Suppressor macrophage treated with lipopolysaccharide for 4 hours (primary cell): ENCODE measurements at places on chromosomes 2 and 18.

DNA sequence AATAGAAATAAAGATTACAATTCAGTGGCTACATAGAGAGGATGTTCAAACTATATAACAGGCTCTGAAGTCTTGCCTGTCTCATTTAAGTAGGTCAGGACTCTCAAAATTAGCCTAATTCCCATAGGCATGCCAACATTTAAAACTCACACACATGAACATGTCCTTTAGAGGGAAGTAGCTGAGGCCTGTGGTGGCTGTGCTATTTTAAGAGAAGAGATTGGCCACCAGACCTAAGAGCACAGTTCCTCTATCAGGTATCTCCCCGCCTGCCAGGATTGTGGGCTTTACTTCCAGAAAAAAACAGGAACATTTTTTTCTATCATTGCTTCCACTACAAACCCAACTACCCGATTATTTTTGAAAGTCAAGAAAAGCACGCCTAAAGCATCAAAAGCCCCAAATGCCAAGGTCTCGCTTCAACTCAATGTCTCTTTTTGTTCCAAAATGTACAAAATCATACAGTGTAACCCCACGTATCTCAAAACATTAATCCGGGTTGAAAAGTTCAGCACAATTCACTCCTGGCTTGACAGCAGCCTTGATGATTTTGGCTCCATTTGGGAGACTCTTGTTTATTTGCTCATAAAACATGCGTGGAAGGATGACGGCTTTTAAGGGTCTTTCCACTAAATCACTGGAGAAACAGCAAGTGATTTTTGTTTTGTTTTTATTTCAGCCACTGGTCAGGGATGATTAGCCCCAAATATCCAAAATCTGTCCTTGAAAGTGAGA is 15.3 kb downstream of the FHL2 start:
- no peak for DNase-seq

DNA sequence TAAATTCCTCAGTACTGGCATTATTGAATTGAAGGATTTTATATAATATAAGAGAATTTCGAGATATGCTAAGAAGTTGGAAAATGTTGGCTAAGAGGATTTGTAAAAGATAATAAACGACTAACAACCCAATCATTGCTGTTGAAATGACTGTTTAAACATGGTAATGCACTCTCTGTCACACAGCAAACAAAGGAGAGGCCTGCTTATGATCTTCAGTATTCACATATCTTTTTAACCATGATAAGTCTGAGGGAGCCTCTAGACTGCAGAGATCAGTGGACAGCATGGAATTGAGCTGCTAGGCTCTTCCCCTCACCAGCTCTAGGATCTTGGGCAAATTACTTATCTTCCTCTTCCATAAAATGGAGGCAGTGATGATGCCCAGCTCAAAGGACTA is 2.7 kb downstream of the KCTD18 start:
- no peak for DNase-seq

DNA sequence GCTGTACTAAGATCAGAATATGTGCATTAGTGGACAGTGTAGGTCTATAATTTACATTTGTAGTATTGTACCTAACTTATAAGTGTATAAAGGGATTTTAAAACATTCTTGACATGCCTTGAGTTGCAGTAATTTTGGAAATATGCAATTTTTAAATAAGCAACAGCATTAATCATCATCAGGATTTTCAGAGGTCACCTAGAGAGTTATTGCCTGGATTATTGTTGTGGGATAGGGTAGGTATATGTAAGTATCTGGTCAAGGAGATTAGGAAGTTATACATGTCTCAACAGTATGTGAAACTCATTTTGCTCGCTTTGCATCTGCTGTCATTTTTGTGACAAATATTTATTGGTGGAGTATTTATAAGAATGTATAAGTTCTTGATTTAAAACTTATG is 184.2 kb downstream of the WDR7 start:
- DNase-seq: no peak

- no peak for DNase-seq
Measured at GRCh38 chr18:9135912-9136314, 668 bp upstream of the ANKRD12 start.

GRCh38 chr2:220002699-220003098 is 375.3 kb downstream of the SLC4A3 start:
- DNase-seq: no peak

DNA sequence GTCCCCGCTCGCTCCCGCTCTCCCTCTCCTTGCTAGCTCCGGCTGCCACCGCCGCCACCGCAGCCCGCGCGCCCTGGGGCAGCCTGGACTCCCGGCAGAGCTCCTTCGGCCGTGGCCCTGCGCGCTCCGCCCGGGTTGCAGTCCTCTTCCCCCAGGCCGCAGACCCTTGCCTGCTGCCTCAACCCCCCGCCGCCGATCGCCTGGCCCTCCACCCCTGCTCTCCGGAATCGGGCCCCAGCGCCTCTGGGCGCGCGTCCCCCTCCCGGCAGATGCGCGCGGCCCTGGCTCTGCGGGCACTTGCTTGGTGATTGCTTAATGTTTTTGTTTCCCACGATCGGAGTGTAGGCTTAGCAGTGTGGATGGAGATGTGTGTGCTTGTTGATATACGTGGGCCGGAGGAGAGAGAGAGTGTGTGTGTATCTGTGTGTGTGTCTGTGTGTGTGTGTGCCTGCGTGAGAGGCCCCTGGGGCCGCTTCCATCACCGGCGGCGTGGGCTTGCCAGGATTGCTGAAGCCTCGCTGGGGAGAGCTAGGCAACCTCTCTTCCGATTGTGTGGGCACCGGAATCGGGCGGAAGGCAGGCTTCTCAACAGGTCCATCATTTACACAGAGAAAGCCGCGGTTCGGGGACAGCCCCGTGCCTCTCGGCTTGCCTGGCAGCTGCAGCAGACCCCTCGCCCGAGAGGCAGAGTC is 877 bp downstream of the INHBB start:
- DNase-seq: no peak

DNA sequence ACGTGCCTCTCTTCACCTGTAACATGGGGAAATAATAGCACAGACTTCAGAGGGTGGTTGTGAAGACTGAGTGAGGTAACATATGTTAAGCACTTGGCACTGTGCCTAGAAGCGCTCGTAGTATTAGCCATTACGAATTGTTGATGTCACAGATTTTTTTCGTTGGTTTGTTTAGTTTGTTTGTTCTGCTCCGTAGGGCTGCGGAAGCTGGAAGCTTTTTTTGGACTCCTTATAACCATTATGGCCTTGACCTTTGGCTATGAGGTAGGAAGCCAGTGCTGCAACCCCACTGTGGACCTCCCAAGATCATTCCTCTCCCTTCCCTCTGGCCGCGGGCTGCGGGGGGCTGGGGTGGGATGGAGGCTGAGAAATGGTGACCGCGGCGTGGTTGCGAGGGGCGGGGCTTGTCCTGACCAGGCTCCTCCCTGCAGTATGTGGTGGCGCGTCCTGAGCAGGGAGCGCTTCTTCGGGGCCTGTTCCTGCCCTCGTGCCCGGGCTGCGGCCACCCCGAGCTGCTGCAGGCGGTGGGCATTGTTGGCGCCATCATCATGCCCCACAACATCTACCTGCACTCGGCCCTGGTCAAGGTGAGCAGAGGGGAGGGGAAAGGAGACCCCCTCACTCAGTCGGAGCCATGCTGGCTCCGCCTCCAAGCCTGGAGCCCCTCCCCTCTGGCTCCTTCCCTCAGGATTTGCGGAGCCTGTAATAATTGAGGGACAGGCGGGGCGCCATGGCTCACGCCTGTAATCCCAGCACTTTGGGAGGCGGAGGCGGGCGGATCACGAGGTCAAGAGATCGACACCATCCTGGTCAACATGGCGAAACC is 5.5 kb downstream of the SLC11A1 start:
- peak; percentile 89 for DNase-seq

GRCh38 chr2:165017966-165018596 is 62.8 kb upstream of the SLC38A11 start:
- no peak for DNase-seq

DNA sequence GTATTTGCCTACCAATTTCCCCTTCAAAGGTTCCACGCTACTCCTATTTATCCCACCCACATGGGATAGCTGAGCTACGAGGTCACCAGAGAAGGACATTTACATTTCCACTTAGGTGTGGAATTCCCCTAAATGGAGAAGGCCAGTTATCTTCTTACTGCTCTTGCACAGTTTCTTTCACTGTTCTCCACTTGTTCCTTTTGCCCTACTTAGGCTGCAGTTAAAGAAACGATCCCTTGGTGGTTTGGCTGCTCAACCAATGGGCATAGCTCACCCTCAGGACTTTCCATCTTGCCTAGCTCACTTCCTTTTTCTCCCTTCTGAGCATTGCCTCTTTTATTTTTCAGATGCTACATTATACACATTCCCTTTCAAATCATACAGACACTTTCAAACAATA is 11.2 kb upstream of the NABP1 start:
- DNase-seq: peak; percentile 95
